Vagina (tissue), 2 donors: ENCODE measurements at places on chromosomes 6 and 20.

DNA sequence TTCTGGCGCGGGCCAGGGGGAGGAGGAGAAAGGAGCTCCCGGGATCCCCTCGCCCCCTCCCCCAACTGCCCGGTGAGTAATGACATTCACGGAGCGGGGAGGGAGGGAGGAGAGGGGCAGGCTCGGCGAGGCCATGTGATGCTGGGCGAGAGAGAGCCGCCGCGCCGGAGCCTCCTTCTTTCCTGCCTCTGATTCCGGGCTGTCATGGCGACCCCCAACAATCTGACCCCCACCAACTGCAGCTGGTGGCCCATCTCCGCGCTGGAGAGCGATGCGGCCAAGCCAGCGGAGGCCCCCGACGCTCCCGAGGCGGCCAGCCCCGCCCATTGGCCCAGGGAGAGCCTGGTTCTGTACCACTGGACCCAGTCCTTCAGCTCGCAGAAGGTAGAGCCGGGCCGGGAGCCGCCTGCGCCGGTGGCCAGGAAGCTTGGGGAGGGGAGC lies at the start of gene GDAP1L1:
Gene GDAP1L1 (plus strand): TSS at position 178 of the 441 bp plus-strand sequence. CDS start 27 bp downstream, at position 205.
- DNase-seq = no peak

DNA sequence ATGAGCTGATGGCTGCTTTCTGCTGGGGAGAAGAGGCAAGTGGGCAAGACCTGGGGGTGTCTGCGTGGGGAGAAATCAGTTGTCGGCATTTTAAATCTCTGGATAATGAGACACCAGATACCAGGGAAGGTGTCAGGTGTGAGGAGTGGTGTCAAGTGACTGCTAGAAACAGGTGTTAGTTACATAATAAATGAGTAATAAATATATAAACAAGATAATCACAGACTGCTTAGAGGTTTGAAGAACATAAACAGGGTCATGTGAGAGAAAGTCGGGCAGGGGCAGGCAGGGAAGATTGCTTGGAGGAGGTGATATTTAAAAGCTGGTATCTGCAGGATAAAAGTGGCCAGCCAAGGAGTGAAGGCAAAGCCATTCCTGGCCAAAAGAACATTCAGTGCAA lies 87.2 kb upstream of the RIN2 start:
- DNase-seq = peak; percentile 40

DNA sequence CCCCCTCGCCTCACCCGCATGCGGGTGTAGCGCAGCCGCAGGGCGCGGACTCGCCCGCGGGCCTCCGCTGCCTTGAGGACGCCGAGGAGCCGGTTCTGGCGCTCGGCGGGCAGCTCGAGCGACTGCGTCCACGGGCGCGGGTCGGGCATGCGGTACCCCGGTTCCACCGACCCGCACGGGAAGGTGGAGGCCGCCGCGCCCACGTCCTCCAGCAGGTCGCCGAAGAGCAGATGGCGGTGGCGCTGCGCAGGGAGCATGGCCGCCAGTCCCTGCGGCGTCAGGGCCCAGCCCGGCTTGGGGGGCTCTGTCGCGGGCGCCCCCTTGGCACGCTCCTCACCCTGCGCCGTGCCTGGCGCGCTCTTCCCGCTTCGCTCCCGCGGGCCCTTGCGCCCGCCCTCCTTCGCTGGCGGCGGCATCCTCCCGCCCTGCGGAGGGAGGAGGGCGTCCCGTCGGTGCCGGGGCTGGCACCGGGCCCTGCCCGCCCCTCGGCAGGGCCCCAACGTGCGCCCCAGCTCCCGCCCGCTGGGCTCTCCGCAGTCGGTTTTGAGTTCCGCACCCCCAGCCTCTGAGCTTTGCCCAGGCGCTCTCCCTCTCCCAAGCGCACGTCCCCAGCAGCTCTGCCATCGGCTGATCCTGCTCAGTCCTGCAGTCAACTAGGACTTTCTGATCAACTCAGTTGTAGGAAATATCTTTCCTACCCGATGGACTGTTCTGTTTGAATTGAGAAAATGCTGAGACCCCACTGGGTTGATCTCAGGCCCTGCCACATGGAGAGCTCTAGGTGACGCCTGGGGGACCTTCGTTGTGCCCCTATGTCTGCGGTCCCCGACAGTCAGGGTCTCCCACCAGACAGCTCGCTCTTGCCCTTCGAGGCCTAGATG lies at the start of gene LKAAEAR1:
Gene LKAAEAR1 (minus strand): TSS at position 595 of the 881 bp plus-strand sequence. CDS start 179 bp downstream, at position 416.
- no peak for DNase-seq

DNA sequence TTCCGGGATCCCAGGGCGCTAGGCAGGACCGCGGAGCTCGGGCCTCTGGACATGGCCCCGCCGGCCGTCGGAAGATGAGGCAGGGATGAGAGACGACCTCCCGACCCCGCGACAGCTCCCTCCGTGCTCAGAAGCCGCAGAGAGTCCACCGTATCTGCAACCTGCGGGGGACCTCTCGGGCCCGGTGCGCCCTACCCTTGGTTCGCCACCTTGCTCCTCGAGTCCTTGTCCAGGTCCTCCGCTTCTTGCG lies 301 bp downstream of the PPP1R3D start:
- no peak for DNase-seq

DNA sequence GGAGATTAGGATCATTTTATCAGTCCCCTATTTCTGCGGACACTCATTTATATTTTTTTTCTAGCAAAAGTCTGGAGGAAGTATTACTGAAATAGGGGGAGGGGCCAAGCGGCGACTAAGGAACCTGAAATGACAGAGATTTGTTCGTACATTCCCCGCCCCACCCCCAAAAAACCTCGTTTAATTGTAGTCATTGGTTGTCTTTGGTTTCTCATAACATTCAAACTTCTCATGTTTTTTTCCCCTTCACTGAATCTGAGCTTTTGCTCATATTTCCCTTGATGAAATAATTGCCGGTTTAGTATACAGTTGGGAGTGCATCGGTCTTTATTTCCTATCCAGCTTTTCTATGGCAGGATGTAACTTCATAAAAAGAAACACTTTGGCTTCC lies 768 bp upstream of the FYN start:
- no peak for DNase-seq

DNA sequence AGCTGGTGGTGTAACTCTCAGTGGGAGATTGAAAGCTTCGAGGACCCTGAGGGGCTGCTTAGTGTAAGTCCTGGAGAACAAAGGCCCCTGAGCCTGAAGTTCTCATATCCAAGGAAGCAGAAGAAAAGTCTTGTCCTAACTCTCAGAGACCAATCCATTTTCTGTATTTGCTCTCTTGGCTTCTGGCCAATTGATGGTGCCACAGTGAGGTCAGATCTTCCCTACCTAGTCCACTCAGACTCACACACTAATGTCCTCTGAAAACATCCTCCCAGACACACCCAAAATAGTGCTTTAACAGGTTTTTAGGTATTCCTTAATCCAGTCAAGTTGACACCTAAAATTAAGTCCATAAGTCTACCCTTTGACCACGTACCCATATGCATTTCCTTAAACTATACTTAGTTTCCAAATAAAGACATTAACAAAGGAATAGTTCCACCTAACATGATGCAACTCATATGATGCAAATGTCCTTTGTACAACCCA lies 29.4 kb downstream of the ZNF292 start:
- DNase-seq = no peak
